ENCODE measurements at places on chromosomes 13 and 19. TPM values are rescaled to one million over a fixed set of nuclear protein-coding genes. Genes with fewer than 3 reads are reported as not detected.

The PLA2G4C gene
- total RNA-seq: 59.5 TPM

The TDRD12 gene
- 0.40 TPM for total RNA-seq

DNA sequence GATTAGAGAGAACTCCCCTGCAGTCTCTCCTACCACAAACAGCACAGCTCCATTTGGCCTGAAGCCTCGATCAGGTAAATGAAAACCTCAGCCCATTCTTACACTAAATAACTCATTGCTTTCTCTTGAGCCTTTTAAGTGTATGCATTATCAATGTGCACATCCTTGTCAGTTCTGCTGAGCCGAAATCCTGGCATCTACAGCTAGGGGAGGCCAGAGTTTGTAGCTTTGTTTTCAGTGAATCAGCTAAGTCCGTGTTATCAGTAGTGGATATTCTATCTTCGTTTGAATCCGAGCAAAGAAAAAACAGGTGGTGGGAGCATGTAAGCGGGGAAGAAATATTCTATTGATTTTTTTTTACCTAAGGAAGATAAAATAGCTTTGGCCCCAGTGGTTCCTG lies 84.4 kb downstream of the ESD start:
- no peak for DNase-seq

The ZNF728 gene
- total RNA-seq: not detected

GRCh38 chr13:35501661-35502235 lies 25.3 kb upstream of the MAB21L1 start:
- DNase-seq: no peak

The PIBF1 gene
- total RNA-seq: 19.1 TPM

The ZNF888 gene
- total RNA-seq: 9.1 TPM

The LSM7 gene
- 144 TPM for total RNA-seq

- DNase-seq: peak; percentile 68
Measured at GRCh38 chr19:11092181-11092538, 2.9 kb downstream of the LDLR start.

The SELENOV gene
- not detected for total RNA-seq

The ZNF177 gene
- total RNA-seq: 1.4 TPM

DNA sequence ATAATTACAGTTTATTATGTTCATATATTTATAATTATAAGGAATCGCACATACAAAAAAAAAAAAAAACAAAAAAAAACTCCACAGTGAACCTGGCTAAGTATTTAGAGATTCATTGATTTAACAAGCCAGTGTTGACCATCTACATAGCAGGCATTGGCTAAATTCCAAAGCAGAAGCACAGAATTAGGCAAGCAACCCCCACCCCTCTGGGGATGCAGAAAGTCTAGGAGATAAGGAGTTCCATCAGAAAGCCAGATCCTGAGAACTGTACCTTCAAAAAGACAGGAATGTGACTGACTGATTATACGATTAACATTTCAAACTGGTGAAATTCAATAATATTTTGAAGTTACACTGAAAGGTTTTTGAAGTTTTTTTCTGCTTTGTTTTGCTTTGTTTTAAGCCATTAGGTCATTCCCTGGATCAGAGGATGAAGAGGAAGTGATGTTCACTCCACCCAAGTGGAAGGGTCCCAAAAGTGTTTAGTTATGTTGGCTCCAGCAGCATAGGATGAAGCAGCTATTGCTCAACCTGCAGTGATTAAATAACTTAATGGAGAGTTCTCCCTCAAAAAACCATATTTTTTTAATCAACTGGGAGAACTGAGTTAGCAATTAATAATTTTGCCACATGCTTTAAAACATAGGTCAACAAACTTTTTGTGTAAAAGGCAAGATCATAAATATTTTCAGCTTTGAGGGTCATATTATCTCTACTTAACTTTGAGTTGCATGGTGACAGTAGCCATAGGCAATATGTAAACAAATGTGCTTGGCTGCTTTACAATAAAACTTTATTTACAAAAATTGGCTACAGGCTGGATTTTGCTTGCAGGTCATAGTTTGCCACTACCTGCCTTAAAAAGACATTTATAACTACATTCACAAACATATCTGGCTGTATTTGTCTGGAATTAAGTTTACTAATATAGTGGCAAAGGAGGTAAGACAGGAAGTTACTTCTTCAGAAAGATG lies 49.6 kb downstream of the DOCK9 start:
- DNase-seq: peak; percentile 54

GRCh38 chr13:114112826-114113322 lies 19.5 kb downstream of the RASA3 start:
- DNase-seq: no peak

The NPAS1 gene
- not detected for total RNA-seq

- no peak for DNase-seq
Measured at GRCh38 chr19:39641773-39642172, 13.9 kb upstream of the LGALS16 start.

The TYROBP gene
- not detected for total RNA-seq

The MBD3L2 gene
- not detected for total RNA-seq

GRCh38 chr19:12202250-12202649 lies 39.4 kb downstream of the ZNF136 start:
- DNase-seq: no peak

- DNase-seq: no peak
Measured at GRCh38 chr19:2575734-2576481, 100.0 kb downstream of the GADD45B start.

DNA sequence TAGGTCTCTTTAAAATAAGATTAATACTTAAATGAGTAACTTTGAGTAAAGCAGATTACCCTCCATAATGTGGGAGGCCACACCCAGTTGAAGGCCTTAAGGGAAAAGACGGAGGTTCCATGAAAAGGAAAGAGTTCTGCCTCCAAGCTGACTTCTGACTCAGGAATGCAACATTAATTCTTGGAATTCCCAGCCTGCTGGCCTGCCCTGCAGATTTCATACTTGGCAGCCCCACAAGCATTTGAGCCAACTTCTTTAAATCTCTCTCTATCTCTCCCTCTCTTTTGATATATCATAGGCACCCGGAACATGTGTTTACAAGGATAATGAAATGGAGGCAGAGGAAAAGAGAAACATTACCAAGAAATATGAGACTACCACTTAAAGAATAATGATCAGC lies 902.3 kb upstream of the MIR17HG start:
- DNase-seq: no peak

The B3GLCT gene
- total RNA-seq: 18.9 TPM

DNA sequence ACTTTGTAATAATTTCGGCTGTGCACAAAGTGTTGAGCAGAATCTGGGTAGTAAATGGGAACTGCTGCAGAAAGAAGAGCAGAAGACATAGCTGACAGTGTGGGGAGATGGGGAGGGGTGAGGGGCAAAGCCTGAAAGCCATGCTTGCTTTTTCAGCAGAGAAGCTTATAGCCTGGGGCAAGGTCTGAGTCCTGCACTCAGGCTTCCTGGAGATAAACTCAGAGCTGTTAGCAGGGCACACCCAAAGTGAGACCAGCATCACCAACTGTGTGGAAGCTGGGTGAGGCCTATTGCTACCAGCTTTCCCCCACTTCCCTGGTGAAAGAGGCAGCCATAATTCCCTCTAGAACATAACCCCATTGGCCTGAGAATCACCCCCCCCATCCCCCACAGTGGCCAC lies 15.6 kb upstream of the LHFPL6 start:
- no peak for DNase-seq

DNA sequence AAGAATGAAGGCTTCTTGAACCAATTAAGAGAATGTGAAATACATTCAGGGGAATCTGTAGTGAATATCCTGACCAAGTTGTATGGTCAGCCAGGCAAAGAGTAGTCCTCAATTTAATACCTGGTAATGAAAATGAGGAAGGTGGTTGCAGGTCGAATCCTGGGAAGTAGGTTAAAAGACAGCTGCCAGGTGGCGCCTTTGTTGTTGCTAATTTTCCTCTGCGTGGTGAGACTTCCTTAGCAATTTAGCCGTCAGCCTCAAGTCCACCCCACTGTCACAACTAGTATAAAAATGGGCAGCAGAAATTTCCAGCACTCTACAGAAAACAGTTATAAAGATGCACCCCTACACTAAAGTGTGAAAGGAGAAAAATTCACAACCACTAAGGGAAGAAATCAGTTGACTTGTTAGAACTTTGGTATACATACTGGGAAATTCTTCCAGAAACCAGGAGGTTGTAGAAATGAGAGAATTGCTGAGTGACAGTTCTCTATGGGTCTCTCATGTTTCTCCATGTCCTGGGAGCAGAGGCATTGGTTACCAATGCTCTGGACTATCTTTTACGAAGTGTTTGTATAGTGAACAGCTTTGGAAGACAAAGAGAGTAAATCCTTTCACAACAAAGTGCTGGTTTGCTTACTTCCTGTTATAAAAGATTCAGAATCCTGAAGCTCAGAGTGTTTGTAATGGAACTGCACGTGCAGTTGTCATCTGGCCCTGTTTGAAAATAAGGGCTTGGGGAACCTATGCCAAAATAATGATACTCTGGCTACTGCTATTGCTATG lies 235.9 kb downstream of the NHLRC3 start:
- no peak for DNase-seq

GRCh38 chr13:27289011-27289665 lies 18.5 kb downstream of the RASL11A start:
- DNase-seq: no peak

DNA sequence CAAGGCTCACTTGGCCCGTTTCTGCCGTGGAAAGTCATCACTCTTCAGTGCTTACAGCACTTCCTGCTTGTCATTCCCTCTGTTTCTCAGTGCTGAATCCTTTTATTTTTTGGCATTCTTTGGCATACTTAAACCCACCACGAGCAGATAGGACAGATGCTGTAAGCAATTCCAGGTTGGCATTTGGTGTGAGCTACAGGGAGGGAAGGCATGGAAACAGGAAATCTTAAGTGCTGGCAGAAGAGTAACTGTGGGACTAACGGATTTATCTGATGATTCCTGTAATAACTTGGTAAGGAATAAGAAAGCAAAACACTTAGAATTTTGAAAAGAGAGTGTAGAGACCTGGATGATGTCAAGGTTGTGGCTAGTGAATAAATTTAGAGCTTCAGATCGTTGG lies 273.4 kb downstream of the GPC6 start:
- no peak for DNase-seq

The FCGBP gene
- total RNA-seq: 0.04 TPM

The CBY2 gene
- total RNA-seq: not detected

DNA sequence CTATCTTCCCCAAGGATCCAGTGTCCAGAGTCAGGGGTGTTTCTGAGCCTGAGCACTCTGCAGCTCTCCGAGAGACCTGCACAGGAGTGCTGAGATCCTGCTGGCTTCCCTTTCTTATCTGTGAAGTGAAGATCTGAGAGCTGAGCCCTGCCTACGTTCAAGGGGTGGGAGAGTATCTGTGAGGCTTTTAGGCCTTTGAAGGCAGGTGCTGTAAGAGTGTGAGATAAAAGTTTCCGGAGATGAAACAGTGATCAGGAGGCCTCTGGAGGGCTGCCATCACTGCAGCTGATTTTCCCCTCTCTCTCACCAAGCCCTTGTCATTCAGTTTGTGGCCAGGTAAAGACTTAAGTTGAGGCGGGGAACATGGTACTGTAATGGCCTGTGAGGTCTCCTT lies 83.1 kb downstream of the AKAP11 start:
- no peak for DNase-seq

- DNase-seq: no peak
Measured at GRCh38 chr13:39777021-39777420, 121.6 kb downstream of the COG6 start.

The LRFN3 gene
- 2.6 TPM for total RNA-seq

The ZNF99 gene
- total RNA-seq: not detected

DNA sequence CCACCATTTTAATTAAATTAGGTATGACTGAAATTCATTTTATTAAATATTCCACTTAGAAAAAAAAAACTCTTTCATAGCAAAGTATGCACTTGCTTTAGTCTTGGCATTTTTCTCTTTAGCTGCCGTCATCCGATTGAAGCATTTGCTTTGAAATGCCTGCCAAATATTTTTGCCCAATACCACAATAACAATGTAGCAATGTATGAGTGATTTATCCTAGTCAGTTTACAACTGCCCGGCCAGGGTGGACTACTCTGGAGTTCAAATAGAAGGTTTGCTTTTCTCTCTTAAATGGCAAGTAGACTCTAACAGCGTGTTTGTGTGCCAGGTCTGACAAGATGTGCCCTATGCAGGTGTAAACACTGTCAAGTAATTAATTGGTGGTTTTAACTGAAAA lies 675.3 kb upstream of the SGCG start:
- no peak for DNase-seq

DNA sequence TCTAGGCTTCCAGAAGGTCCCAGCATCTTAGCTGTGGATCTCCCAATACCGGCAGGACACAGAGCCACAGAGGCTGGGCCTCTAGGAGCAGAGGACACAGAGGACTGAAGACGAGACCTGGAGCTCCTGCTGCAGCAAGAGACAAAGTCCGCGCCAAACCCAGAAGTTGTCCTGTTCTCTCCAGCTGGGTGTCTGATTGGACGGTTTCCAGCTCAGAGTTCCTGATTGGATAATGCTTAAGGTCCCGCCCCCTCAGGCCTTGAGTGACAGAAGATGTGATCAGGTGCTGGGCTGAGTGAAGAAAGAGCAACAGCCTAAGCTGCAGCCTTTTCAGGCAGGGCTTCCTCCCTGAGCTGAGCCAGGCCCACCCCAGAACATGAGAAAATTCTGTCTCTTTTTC lies 59.9 kb upstream of the ZNF85 start:
- no peak for DNase-seq

DNA sequence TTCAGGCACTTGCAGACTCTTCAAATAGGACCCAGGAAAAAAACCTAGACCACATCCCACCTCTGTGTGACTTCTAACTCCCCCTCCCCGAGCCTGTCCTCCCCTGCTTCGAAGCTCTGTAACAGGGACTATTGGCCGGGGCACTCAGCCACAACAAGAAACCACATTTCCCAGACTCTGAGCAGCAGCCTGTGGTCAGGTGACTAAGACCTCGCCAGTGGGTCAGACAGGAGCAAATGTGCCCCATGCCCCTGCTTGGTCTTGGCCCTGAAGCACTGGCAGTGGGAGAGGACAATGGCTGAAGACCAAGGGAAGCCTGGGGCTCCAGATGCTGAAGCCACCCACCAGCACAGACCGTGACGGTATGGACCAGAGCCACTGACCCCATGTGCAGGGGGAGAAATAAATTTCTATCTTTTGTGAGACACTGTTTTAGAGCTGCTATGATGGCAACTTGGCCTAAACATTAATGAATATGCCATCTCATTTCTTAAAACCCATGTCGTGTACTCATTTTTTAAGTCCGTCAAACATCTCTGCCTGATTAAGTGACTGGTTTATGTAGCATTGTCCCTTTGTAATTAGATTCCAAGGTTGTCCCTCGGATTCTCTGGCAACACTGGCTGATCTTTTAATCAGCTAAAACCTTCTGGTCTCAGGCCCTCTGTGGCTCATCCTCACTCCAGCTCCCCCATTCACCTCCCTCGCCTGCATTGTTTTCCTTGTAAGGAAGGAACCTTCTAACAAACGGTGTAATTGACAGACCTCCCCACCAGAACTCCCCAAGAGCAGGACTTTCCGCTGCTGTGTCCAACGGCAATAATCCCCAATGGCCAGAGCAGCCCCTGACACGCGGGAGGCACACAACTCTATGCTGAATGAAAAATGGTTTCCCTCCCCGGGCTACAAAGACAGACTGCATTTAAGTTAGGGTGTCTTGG lies 98.4 kb downstream of the STK24 start:
- DNase-seq: no peak

GRCh38 chr19:57288373-57288772 lies 8.1 kb downstream of the ZNF460 start:
- no peak for DNase-seq
